ENCODE measurements at places on chromosomes 2 and 18.

DNA sequence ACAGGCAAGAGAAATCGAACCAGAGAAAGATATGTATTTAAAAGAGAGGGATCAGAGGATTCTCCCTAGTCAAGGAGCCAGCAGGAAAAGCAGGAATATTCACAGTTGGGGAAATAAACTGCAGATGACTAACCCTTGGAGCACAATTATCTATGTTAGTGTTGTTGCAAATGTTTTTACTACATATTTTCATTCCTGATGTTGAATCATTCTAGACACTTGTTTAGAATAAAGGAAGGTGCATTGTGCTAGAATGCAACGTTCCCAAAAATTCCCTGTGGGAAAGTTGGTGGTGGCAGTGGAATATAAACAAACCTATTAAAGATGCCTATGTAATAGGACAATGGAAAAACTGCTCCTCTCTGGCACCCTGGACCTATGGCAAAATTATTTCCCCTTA, 63.3 kb downstream of the DTNA start:
- no peak for DNase-seq

DNA sequence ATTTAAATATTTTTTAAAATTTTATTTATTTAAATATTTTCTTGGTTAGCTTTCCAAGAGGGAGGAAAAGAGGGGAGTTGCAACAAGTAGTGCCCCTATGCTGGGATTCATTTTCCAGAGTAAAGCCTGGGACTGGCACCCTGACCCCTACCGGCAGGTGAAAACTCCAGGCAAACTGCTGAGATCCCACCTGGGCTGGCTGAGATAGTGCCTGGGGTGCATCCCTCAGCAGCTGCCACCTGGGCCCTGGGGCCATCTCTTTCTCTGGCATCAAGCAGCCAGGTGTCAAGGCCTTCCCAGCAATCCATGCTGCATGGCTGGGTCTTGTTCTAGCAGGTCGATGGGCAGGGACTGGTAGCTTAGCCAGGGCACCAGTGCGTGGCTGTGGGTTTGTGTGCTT, 6.6 kb downstream of the SIX2 start:
- no peak for DNase-seq

- DNase-seq = peak; percentile 91
Observed at GRCh38 chr2:236659758-236660150, 90.1 kb downstream of the ACKR3 start.

DNA sequence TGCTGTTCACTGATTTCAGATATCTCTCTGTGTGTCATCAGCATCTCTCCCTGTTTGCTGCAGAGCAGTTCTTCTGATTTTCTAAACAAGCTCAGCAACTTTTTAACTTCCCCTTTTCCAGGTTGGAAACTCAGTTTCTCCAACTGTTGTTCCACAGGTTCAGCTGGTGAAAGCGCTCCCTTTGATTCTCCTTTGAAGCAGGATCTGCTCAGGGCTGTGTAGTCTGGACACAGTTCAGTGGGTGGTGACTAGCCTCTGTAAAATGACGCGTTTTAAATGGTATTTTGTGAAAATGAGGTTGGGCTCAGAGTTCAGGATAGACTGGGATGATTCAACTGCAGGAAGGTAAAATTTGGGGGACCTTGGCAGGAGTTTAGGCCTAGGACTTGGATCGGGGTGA, 106.3 kb downstream of the TRIM43 start:
- DNase-seq = no peak

GRCh38 chr18:10042492-10042891, 128.7 kb downstream of the VAPA start:
- DNase-seq = no peak

DNA sequence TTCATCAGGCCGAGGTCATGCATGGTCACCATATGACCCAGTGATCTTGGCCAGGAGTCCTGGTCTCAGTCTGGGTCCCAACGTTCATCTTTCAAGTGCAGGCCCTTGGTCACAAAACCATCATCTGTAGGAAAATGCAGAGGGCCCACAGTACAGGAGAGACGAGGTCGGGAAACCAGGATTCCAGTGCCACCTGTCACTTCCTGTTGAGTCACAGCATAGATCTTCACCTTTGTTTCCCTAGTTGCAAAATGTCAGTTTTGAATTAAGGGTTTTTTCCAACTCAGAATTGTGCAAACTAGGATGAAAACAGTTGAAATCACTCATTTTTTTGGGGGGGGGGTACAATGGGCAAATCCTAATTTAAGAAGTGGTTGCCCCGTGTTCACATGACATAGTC, 162.2 kb downstream of the INSIG2 start:
- DNase-seq = no peak

DNA sequence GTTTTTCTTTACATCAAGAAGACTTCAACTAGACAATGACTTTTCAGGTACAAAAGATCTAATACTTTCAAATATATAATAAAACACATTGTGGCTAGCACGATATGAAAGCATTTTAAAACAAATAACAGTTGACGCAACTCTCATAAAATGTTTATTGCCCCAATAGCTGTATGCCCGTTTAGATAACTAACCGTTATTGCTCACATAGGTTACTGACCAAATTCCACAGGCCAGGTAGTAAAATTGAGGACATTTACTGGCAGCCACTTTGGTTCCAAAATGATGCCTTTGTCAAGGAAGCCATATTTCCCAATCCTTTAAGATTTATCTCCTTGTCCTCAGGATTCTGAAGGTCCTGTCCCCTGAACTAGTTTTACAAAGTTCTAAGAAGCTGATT, 2.9 kb upstream of the REG1B start:
- DNase-seq = no peak

- no peak for DNase-seq
Observed at GRCh38 chr18:50188652-50189051, 6.3 kb downstream of the MYO5B start.

GRCh38 chr2:24594283-24594682, 103.2 kb downstream of the NCOA1 start:
- no peak for DNase-seq

DNA sequence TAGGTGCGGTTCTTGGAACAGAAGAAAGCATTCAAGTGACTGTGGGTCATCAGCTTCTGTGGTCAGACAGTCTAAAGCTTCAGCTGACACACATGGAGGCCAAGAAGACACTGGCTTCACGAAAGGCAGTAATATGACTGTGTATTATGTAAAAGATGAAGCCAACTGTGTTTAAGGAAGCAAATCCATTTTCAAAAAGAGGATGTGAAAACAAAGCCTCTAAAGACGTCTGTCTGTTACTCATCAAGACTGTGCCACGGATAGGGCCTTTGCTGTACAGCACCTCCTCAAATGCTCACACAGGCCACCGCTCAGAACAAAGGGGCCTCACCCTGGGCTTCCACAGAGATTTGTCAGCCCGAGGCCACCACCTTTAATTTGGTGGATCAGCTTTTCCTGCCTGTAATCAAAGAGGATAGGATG, 21.1 kb upstream of the TMEM163 start:
- DNase-seq = no peak

- DNase-seq = no peak
Observed at GRCh38 chr2:120942658-120943057, 207.0 kb downstream of the GLI2 start.

DNA sequence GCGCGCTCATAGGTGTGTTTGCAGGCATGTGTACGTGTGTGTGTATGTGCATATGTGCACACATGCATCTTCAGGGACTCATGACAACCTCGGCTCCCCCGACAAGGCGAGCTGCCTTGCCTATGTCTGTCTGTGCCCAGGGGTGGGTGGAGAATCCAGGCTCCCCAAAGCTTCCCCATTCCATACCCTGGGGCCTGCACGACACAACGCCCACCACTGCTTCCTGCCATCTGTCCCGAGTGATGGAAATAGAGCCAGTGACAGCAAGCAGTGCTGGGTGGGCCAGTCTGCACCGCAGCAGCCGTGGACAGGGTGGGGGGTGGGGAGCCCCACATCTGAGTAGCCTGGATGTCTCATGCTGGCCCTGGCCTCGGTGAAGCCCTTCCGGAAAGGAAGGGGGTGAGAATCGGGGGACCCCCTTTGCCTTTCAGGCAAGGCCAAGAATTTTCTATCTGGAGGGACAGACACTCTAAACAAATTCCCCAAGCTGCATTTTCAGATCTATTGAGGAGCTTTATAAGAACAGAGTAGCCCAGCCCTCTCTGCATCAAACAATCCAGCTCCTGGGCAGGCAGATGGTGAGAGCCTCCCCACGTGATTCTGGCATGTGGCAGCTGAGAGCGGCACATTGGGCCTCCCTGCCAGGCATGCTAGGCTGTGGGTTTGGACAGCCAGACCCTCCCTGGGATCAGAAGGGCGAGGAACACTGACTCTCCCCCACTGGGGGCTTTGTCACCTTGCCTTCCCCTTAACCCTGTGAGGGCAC, 4.9 kb downstream of the KCNIP3 start:
- DNase-seq = no peak

DNA sequence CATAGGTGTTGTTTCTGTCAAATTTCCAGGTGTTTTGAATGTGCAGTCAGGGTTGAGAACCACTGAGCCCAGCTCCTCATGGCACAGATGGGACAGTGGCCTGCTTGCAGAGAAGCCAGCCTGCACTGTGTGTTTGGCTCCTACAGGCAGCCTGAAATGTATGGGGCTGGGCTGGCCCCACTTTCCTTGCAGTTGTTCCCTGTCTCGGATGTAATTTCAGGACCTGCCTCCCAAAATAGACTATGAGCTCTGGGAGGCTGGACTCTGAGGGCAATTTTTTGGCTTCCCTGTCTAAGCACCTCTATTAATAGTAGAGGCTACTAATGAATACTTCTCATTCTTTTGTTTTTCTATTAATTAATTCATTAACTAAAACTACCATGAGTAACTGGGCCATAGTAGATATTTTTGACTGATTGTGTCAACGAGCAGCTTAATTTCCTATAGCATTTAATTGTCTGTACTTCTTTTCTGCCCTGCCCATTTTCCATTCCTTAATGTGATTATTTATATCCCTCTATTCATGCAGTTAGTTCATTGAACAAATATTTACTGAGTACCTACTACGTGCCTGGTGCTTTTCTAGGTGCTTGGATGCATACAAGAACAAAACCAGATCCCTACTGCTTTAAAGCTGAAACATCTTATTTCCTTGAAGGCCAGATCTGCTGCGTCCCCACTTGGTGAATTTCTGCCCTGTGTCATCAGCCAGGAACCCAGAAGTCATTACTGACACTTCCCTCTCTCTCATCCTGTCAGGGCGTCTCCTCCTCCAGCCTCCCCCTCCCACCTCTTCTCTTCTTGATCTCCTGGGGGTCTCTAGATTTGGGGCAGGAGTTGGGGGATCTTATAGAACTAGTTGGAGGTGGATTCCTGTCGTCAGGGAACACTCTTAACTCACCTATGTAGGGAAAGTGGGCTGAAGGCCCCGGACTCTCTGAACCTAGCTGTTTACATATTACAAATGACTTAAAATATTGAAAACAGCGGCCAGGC, 16.3 kb downstream of the DYSF start:
- DNase-seq = no peak

- no peak for DNase-seq
Observed at GRCh38 chr18:13382366-13382953, 163.9 kb downstream of the LDLRAD4 start.

GRCh38 chr2:113891265-113891959, 1.5 kb downstream of the ACTR3 start:
- DNase-seq = no peak

- DNase-seq = no peak
Observed at GRCh38 chr18:9890196-9890595, 4.4 kb downstream of the TXNDC2 start.

- DNase-seq = no peak
Observed at GRCh38 chr2:45761635-45762034, 110.2 kb downstream of the PRKCE start.

DNA sequence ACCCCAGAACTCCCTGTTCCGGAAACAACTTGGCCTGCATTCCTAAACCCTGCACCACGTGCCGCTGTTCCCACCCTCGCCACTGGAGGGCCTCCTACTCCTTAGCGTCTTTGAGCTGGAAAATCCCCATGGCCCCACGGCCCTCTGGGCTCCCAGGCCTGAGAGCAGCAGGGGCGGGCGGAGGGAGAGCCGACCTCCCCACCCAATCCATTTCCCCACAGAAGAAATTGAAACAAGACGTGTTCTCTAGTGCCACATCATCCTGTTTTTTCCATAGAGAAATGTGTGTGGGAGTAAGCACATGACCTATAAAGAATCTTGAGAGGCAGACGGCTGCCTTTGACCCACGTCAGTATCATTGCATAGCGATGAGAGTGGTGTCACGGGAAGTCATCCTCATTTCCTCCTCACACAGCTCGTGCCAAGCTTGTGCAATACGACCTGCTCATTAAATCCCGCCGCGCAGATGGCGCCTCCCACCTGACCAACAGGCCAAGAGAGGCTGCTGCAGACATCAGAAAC, 79.2 kb downstream of the LAMA1 start:
- peak; percentile 97 for DNase-seq

- DNase-seq = no peak
Observed at GRCh38 chr18:10950876-10951630, 198.3 kb downstream of the PIEZO2 start.

DNA sequence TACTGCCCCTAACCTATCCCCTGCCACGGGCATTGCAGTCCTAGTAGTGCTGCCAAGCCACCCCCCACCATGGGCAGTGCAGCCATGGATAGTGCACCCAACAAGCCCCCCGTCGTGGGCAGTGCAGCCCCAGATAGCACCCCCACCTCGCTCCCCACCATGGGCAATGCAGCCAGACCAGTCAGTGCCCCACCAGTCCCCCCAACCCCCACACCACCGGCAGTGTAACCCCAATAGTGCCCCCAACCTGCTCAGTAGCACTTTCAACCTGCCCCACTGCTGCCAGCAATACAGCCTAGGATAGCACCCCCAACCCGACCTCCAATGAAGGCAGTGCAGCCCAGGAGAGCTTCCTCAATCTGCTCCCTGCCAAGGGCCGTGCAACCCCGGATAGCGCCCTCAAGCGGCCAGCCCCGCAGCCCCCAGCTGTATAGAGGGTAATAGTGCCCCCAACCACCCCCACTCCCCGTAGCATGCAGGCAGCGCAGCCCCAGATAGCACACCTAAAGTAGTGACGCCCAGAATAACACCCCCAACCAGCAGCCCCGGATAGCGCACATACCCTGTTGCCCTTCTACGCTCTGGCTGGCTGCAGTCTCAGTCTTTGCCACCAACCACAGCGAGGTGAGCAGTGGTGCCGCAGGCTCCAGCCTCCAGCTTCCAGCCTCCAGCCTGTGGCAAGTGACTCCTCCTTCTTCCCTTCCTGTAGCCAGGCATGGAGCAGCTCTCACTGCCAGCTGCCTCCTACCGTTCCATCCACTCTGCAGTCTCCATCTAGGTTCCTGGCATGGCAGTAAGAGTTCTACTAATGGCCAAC, 45.4 kb upstream of the ANKRD62 start:
- no peak for DNase-seq

DNA sequence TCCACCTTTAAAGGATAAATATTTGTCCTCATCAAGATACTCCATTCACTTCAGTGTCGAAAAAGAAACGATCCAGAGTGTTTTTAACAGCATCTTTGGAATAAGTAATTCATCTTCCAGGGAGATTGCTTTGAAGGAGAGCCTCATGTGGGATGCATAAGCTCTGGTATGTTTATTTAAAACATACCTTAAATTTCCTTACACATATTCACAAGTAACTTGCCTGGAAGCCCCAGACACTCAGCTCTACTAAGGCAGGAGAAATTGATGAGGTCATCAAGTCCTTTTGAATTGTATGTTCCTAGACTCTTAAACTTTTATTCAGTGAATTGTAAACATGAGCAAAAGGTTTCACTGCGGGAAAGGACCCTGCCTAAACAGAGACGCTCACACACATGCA, 103.0 kb downstream of the CDK15 start:
- peak; percentile 18 for DNase-seq

GRCh38 chr2:43787895-43788294, 14.1 kb downstream of the DYNC2LI1 start:
- no peak for DNase-seq
